ENCODE measurements at places on chromosomes 11 and 22.

DNA sequence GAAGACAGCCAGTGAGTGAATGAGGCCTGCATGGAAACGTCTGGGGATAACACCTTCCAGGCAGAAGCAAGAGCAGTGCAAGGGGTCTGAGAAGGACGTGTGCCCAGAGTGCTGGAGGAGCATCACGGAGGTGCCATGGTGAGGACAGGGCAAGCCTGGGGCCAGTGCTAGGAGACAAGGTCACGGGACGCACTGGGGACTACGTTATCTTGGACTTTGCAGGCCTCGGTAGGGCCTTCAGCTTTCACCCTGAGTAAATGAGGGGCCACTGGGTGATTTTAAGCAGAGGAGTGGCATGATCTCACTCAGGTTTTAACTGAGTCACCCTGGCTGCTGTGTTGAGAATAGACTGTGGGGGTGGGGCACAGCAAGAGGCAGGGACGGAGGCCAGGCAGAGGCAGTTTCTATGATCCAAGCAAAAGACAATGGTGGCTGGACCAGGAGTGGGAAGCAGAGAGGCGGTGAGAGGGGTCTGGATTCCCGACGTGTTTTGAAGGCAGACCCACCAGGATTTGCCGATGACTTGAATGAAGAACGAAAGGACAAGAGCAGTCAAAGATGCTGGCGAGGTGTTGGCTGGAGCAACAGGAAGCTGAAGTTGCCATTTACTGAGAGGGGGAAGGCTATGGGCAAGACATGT is 102.7 kb upstream of the PARVA start:
- no peak for DNase-seq

GRCh38 chr11:124798991-124799347 is 1.2 kb downstream of the MSANTD2 start:
- peak; percentile 1 for DNase-seq

- DNase-seq = no peak
Observed at GRCh38 chr11:2382936-2383851, 6.1 kb downstream of the CD81 start.

- DNase-seq = no peak
Observed at GRCh38 chr11:5071799-5072198, 2.4 kb downstream of the OR52E1 start.

- DNase-seq = no peak
Observed at GRCh38 chr22:37953062-37953436, 352 bp downstream of the C22orf23 start.

DNA sequence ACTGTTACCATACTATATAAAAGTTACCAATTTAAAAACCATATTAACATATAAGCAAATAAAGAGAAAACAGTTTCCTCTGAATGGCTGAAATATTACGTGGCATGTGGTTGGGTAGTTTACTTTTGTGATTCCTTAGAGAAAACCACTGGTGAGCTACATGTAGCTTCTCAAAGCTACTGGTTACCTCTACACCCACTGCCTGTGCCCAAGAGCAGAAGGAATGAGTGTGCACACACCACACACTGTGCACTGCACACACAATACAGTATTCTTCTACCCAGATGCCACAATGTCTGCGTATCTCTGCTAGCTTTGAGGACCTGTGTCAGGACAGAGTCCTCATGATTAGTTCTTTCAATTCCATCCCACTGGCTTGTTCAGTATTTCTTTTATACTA is 25.5 kb upstream of the YPEL1 start:
- DNase-seq = no peak

- DNase-seq = no peak
Observed at GRCh38 chr11:44260081-44260480, 49.9 kb downstream of the ALX4 start.

DNA sequence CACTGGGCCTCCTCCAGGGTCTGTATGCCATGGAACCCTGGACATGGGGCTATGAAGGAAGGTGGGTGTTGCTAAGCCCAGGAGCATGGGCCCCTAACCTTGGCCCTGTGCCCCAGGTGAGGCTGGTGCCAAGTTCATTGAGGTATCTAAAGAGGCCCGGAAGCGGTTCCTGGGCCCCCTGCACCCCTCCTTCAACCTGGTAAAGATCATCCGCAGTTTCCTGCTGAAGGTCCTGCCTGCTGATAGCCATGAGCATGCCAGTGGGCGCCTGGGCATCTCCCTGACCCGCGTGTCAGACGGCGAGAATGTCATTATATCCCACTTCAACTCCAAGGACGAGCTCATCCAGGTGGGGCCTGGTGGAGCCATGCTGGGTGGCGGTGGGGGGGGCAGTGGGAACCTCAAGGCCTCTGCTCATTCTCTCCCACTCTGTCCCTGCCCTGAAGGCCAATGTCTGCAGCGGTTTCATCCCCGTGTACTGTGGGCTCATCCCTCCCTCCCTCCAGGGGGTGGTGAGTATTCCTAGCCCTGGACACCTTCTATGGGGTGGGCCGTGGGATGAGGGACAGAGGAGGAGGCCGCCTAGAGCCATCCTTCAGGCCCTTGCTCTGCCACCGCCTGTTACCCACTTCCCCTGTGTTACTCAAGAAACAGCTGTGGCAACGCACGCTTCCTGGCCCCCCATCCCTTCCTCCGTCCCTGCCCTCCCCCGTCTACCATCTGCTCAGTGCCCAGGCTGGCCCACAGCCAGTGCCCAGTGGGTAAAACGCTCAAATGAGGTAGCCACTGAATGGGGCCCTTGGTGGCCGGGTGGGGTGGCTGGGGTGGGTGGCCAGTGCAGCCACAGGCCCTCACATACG is 3.0 kb downstream of the PNPLA2 start:
- DNase-seq = no peak

GRCh38 chr22:39589875-39590274 is 19.3 kb downstream of the CACNA1I start:
- no peak for DNase-seq

DNA sequence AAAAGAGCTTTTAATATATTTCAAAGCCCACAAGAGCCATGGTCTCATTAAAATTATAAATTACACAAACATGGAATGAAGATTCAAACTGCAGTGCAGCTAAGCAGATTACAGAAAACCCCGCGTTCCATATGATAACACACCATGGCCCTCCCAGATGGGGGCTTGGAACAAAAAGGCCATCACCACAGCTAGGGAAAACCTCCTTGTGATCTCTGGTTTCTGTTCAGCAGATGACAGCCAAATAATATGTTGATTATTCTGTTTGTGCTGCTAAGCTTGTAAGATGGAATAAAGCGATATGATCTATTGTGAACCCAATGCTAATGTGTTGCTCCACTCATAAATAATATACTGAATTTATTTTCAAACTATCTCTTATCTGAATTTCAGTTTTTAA is 28.5 kb downstream of the IMMP1L start:
- no peak for DNase-seq

- DNase-seq = no peak
Observed at GRCh38 chr11:125271483-125272091, 107.0 kb downstream of the PKNOX2 start.

GRCh38 chr11:64900263-64900678 is 16.7 kb downstream of the ATG2A start:
- DNase-seq = peak; percentile 87

GRCh38 chr22:36739185-36739584 is 35.6 kb upstream of the CACNG2 start:
- DNase-seq = no peak

GRCh38 chr22:38049812-38050619 is 7.2 kb upstream of the PICK1 start:
- no peak for DNase-seq

DNA sequence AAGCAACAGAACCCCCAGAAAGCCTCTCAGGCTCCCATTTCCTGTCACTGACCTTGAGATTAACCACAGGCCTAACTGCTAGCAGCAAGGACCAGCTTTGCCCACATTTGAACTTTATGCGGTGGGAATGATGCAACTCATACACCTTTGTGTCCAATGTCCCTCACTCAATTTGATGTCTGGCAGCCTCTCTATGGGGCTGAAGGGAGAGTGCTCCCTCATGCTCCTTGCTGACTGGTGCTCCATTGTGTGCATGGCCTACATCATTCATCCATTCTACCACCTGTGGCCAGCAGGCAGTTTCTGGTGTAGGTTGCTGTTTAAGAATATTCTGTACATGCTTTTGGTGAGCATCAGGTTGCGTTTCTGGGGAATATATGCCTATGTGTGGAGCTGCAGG is 31.9 kb downstream of the KCNQ1OT1 start:
- DNase-seq = no peak

DNA sequence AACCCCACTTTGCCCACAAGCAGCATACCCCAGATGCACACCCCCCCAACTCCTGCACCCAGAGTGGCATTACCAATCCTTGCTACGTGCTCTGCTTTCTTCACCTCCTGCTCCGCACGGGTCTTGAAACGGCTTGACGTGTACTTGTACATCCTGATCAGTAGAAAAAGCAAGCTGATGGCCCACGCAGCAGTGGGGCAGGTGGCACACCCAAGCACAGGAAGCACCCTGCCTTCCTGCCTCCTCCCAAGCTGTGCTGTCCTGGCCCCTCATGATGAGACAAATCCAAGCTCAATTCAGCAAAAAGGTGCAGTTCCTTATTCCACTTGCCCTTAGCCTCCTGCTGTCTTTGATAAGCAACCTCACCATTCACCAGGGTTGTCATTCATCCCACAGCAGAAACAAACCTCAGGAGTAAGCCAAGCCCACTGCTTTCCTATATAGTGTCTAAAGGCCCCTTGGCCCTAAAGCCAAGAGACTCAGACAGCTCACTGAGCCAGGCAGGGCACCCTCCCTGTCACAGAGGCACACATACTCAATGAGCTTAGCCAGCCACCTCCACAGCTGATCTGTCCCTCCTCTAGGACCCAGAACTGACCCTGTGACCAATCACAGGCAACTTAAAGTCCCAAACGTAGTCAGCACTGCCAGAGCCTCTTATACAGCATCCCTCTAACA is 27.8 kb downstream of the MORC2 start:
- DNase-seq = peak; percentile 53

- no peak for DNase-seq
Observed at GRCh38 chr11:46729110-46730027, 10.4 kb downstream of the F2 start.

DNA sequence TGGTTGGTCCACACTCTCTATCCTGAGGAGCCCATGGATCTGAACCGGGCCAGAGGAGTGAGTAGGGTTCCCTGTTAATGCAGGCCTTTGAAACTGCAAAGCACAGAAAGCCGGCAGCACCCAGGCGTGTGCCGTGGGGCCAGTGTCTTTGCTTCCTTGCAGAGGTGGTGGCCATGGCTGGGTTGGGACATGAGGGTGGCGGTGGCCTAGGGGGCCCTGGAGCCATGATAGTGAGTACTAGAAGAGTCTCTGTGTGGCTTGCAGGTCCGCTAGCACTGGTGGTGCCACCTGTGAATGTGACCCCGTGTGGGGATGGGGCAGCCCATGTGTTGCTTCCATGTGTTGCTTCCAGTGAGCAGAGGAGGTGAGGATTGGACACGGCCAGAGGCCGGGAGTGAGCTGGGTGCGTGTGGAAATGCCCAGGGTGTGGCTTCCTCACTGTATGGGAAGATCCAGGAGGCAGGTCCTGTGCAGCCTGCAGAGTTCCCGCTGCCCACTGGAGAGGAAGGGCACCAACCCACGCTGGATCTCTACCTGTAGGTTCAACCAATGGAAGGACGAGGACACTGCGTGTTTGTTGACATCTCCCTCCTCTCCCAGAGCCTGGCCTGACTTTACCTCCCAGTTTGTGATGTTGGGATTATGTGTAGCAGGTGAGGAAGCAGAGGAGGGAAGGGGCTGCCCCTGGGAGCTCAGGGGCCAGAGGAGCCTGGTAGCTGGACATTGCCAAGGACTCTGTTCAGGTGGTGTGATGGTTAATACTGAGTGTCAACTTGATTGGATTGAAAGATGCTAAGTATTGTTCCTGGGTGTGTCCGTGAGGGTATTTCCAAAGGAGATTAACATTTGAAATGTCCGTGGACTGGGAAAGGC is 796.6 kb downstream of the TBC1D22A start:
- DNase-seq = no peak

- no peak for DNase-seq
Observed at GRCh38 chr11:33375688-33376311, 118.6 kb downstream of the HIPK3 start.

GRCh38 chr11:83558281-83558680 is 272.1 kb upstream of the CCDC90B start:
- DNase-seq = no peak

- no peak for DNase-seq
Observed at GRCh38 chr11:24086921-24087320, 409.9 kb upstream of the LUZP2 start.

DNA sequence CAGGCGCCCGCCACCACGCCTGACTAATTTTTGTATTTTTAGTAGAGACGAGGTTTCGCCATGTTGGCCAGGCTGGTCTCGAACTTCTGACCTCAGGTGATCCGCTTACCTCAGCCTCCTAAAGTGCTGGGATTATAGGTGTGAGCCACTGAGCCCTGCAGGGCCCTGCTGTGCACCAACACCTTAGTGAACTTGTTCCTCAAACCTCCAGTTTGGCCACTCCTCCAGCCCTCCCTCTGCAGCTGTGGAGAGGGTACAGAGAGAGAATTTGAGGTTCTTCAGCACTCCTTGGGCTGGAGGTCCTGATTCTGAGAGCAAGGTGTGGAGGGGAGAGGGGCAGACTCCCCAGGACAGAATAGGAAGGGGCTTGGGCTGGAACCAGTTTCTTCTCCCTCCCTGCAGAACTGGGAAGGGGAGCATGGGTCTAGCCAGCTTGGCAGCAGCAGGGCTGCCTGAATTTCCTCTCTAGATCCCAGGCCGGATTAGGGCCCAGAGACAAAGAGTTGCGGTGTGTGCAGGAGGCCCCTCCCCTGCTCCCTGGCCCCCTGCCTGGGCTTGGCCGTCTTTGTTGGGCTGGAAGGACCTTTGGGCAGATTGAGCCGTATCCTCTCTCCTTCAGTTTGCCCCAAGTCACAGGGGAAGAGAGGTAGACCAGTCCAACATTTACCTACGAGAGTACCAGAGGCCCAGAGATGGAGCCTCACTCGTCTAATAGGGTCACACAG is 2.3 kb upstream of the PEX16 start:
- DNase-seq = no peak

DNA sequence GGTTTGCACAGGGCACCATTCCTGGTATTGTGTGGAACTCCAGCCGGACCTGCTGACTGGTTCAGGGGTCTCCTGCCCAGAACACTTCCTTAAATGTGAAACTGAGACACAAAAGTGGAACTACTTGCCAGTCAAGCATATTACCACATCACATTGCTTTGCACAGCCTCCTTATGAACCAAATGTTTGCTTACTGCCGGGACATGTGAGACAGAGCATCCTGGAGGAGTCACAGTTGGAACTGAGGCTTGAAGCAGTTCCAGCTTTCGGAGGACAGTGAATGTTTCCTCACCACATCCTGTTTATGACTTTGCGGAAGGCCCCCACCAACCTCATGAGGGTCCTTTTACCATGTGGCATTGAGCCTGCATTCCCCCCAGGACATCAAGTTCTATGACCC is 105.8 kb upstream of the ARHGAP42 start:
- DNase-seq = no peak

- DNase-seq = no peak
Observed at GRCh38 chr11:13889552-13890249, 72.8 kb upstream of the SPON1 start.

- DNase-seq = no peak
Observed at GRCh38 chr11:11349106-11349825, 3.8 kb downstream of the CSNK2A3 start.

- no peak for DNase-seq
Observed at GRCh38 chr11:82889133-82890001, 10.9 kb downstream of the PRCP start.

GRCh38 chr22:36819112-36819511 is 2.3 kb upstream of the PVALB start:
- no peak for DNase-seq

Data from CD4-positive, alpha-beta T cell treated with Interleukin-10 for 1 hour (primary cell).